ENCODE measurements at places on chromosomes 5 and 9.

GRCh38 chr5:95531491-95531890 lies 23.3 kb downstream of the SKIC3 start:
- DNase-seq, result no peak

DNA sequence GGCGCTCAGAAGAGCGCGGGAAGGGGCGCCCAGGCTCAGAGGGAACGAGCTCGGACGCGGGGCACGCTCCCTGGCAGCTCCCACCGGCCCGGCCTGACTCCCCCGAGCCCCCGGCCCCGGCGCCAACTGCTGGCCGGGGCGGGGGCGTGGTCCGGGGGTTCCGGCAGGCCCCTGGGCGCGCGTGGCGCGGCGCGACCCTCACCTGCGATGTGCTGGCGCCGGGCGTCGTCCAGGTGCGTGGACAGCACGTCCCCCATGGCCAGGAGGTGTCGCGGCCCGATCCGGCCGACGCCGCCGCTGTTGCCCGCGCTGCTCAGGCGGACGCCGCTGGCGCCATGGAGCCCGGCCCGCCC lies 43.5 kb upstream of the STXBP1 start:
- no peak for DNase-seq

- DNase-seq, result no peak
Observed at GRCh38 chr5:172048539-172049101, 42.2 kb upstream of the FBXW11 start.

DNA sequence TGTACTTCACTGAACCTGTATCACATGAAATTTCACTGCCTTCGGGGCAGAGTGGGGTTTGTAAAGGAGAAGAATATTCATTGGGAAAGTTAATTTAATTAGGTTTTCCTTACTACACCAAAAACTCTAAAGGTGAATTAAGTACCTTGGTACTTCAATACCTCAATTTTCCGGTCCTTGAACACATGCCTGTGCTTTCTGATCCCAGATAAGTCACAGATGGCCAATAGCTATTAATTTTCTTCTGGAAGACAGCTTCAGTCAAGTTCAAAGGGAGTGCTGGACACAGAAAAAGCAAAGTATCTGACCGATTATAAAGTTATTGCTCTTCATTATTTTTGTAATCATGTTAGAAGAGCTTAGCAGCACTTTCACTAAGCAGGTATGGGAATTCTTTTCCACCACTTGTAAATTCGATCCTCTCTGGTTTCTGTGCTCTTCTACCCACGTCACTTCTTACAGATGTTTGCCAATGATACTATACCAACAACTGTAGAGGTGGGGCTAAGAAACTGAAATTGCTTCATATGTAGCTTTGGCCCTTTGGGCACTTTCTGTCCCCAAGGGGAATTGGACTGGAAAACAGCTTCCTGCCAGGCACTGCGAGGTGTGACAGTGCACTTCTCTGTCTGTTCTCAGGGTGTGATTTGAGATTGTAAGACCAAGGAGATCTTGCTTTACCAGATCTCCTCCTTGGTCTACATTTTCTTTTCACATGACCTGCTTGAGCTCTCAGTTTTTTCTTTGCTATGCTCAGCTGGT lies 164.0 kb downstream of the CCDC192 start:
- no peak for DNase-seq

DNA sequence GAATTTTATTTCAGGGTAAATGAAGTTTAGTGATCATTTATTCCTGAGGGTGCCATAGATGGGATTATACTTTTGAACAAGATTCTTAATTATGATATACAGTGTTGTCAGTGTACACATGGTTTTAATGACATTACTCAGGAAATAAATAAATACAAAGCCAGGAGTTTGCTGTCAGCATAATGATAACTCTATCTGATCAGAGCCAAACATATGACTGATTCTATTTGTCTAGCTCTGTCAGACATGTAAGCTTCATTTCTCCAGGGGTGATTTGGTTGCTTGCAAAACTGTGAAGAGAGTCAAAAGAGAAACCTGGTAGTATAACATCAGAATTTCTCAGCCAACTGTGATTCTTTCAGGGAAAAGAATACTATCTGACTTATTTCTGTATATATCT lies 1425.8 kb upstream of the C9orf72 start:
- DNase-seq, result no peak

- DNase-seq, result no peak
Observed at GRCh38 chr5:43192558-43193180, 644 bp downstream of the NIM1K start.

- DNase-seq, result no peak
Observed at GRCh38 chr5:5069851-5070250, 70.3 kb upstream of the ADAMTS16 start.

DNA sequence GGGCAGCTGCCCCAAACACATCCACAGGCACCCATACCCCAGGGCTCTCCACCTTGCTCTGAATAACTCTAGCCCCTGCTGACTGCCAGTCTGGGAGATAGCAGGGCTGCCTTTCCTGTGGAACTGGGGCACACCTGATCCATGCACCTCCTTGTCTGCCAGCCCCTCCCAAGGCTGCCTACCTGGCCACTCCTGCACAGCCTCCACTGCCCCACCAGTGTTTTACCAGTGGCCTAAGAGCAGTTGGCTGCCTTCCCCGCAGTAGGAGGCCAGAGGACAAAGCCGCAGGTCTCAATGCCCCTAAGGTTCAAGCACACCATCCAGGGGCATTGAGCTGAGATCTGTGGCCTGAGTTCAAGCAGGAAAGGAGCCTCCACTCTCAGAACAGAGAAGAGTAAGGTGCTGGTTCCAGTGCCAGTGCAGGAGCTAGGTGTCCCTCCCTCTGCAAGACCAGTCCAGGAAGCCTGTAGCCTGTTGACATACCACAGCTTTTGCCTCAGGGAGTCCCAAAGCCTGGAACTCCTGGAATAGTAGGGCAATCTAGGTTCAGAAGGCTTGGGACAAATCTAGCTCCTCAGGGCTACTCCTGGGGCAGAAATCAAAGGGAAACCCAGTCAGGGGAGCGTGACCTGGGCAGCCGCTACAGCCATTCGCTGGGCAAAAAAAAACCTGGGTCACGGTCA lies 514.5 kb upstream of the PTGER4 start:
- no peak for DNase-seq

DNA sequence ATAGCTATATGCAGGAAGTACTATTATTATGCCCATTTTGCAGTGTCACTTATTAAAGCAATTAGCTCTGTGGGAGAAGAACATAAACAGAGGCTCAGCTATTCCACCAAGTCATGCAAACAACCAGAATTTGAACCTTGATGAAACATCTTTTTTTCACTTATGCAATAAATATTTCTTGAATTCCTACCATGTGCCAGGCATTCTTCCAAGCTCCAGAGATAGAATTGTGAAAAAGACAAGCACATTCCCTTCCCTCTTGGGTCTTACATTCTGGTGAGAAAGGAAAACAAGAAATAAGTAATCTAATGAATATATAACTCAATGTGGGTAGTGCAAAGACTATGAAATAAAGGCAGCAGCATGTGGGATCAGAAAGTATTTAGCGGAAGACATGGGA lies 32.1 kb upstream of the ADRB2 start:
- no peak for DNase-seq

- DNase-seq, result no peak
Observed at GRCh38 chr5:106759152-106759551, 911.6 kb downstream of the EFNA5 start.

DNA sequence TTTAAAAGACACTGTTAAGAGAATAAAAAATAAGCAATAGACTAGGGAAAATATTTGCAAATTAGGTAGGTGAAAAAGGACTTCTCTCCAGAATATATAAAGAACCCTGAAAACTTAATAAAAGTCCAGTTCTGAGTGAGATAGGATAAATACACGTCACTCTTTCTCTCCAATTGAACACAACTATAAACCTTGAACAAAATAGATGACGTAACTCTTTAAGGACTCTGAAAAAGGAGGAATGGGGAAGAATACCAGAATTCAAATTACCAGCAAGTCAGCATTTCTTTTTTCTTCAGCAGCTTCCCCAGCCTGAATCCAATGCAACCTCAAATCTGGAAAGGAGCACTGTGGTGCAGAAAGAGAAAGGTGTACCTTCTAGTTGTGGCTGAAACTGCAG lies 6.8 kb upstream of the WDR41 start:
- no peak for DNase-seq

GRCh38 chr5:170315154-170315553 lies 17.6 kb upstream of the LCP2 start:
- no peak for DNase-seq

DNA sequence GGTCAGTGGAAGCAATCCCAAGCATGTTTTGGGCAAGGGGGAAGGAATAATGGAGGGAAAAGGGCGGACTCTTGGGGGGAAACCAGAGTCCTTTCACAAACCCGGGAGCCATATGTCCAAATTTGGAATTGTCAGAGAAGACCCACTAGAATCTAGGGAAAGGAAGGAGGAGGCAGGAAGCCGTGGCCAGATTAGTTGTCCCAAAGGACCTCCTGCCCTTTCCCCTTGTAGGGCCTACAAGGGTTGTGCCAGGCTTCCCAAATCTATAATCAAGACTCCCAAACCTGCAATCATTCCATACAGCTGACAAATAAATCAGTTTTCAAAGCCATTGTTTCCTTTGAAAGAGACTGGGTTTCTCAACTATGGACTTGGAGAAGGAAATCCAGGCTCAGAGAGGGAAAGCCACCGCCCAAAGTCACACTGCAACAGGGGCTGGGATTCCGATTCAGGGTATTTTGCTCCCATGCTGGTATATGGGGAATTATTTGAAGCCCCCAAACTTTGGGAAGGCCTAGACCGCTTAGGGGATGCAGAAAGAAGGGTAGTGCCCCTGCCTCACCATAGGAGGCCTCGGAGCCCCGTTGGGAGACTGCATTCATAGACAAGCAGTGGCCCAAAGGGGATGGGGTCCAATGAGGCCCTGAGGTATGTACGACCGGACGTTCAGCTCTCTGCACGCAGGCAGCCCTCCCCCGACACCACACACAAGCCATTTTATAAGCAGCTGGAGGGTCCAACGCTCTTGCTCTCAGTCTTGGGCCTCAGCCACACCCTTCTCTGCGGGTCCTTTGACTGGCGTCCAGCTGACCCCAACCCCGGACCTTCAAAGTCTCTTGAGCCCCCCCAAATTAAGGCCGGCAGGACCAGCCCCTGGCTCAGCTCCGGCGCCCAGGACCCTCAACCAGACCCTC lies 815 bp downstream of the ANXA6 start:
- no peak for DNase-seq

GRCh38 chr9:16817514-16817913 lies 53.0 kb downstream of the BNC2 start:
- DNase-seq, result no peak

DNA sequence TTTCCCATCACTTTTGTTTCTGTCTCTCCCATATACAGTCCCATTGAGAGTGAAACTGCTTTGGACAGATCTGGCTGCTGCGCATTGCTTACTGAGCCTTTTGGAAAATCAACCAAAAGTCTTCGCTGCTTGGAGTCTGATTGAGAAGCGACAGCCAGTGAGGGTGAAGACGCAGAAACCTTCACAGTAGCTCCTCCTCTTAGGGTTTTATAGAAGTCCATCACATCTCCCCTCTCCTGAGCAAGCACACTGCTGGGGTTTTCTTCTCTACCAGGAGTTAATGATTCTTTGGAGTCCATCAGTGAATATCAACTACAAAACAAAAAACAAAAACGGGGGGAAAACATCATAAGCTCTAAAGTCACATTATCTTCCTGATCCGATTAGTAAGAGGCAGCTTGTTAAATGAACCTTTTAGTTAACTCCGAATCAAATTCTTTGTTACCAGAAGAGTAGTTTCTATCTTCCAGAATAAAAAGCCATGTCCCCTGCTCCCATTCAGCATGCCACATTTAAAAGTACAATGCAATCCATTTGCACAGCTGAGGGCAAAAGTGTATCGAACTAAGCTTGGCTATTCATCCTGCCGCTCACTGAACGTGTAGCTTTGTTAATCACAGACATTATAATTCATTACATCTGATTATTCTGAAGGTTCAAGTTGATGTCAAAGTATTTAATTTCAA lies 2.8 kb downstream of the NR3C1 start:
- no peak for DNase-seq

DNA sequence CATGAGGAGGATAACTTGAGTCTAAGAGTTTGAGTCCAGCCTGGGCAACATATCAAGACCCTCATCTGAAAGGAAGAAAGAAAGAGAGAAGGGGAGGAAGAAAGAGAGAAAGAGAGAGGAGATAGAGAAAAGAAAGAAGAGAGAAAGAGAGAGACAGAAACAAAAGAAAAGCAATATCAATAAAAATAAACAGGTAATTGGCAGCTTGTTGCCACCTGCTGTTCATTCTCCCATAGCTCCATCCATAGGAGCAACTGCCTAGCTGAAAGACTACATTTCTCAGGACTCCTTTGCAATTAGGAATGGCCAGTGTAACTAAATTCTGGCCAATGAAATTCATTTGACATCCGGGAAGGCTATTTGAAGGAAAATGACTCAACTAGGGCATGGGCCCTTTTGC lies 4.6 kb upstream of the TTC39B start:
- no peak for DNase-seq

- no peak for DNase-seq
Observed at GRCh38 chr5:112165399-112165798, 253.7 kb downstream of the EPB41L4A start.

DNA sequence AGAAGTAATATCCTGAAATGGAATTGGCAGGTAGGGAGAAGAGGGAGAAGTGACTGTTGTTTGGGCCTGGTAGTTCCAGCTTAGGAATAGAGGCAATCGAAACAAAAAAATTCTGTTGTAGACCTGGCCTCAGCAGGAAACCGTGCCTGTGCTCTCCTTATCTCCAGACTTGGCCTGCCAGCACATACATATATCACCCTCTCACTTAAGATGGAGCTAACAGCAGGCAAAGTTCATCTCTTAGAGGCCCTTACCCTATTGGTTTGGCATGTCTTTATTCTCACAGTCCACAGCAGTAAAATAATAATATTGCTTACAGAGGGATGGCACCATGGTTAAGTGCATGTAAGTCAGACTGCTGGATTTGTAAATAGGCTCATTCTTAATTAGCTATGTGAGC lies 19.6 kb upstream of the TNC start:
- DNase-seq, result no peak

- DNase-seq, result no peak
Observed at GRCh38 chr9:95197692-95198271, 119.7 kb downstream of the FANCC start.

GRCh38 chr9:125428060-125428901 lies 166.7 kb downstream of the GAPVD1 start:
- DNase-seq, result no peak

DNA sequence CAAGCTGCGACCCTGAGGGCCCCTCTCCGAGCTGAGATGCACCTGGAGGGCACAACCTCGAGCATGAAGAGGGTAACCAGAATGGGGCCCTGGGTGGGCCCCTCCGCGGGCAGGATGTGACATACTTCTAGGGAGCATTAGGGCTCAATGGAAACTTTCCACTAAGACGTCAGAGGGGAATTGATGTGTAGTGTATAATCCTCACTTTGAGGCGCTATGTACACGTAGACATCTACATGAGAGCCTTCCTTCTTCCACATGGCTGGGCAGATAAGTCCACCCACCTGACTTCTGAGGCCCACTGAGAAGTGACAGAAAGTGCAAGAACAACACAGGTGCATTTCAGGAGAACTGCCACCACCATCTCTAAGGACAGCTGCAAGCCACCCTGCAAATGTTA lies 61.0 kb downstream of the DAP start:
- no peak for DNase-seq
